ENCODE measurements at places on chromosomes 7 and 10.
A peak's percentile ranks its signal among the peaks of the same experiment; 100 is the strongest.

DNA sequence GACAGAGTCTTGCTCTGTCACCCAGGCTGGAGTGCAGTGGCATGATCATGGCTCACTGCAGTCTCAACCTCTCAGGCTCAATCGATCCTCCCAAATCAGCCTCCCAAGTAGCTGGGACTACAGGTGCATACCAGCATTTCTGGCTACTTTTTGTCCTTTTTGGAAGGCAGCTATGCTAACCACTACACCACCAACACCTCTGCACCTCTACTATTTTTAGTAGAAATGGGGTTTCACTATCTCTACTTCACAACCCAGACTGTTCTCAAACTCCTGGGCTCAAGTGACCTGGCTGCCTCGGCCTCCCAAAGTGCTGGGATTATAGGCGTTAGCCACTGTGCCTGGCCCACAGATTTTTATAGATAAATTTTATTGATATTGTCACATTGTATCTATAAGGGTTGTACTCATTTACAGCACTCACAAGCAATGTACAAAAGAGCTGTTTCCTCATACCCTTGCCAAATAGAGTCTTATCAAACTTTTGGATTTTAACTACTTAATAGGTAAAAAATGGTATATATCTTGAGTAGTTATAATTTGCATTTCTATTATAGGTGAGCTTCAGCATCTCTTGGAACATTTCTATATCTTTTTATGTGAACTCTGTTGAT, 23.7 kb downstream of the PRR15 start:
- DNase-seq = no peak

DNA sequence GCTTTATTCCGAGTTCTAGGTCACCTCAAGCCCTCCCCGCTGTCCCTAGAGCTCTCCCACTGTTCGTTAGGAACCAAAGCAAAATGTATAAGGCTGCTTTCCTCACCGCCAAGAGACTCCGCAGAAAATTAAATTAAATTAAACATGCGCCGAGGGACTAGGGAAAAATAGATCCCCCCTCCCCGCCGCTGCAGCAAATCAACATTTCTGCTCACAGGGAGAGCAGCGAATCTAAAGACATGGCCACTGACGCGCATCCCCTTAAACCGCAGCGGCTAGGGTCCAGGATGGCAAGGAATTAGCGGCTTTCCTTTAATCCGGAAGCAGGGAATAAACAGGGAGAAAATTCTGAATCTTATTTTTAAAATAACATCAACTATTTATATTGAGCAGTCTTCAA, 7.6 kb downstream of the SP8 start:
- DNase-seq = no peak

DNA sequence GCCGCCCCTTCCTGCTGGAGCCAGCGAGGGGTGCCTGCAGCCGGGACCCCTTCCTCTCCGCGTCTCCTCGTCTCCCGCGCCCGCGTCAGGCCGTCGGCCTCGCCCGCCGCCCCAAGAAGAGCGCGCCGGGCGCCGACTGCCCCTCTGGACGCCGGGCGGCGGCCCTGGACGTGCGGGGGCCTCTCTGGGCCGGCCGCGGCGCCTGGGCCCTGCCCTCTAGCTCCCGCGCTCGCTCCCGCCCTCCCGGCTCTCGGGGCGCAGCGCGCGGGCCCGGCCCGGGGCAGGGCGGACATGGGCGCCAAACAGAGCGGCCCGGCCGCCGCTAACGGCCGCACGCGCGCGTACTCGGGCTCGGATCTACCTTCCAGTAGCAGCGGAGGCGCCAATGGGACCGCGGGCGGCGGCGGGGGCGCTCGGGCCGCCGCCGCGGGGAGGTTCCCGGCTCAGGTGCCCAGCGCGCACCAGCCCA, 704 bp downstream of the ZNRF2 start:
- DNase-seq = no peak

DNA sequence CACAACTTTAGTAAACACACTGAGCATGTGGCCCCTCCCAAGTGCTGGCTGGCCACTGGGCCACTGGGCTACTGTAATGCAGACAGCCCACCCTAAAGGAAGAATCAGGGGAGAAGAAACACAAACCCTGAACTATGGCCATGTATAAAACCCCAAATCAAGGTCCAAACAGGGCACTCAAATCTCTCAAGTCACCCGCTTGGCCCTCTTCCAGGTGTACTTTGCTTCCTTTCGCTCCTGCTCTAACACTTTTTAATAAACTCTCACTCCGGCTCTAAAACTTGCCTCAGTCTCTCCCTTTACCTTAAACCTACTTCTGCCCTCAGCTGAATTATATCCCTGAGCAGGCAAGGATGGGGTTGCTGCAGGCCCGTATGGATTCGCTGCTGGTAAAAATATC, 72.6 kb downstream of the TPK1 start:
- no peak for DNase-seq

GRCh38 chr10:60041489-60042133, 135.3 kb upstream of the CCDC6 start:
- no peak for DNase-seq

DNA sequence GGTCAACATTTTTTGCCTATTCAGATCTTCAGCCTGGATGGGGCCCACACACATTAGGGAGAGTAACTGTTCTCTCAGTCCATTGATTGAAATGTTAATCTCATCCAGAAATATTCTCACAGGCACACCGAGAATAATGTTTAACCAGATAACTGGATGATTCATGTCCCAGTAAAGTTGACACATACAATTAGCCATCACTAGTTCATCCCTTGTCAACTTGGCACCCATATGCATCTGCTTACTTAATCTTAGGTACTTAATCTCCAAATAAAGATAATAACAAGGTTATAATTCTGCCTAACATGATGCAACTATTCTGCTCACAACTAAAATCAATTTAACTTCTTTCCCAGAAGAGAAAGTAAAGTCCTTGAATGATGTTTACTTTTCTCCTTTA, 502.6 kb downstream of the ADRA2A start:
- no peak for DNase-seq

DNA sequence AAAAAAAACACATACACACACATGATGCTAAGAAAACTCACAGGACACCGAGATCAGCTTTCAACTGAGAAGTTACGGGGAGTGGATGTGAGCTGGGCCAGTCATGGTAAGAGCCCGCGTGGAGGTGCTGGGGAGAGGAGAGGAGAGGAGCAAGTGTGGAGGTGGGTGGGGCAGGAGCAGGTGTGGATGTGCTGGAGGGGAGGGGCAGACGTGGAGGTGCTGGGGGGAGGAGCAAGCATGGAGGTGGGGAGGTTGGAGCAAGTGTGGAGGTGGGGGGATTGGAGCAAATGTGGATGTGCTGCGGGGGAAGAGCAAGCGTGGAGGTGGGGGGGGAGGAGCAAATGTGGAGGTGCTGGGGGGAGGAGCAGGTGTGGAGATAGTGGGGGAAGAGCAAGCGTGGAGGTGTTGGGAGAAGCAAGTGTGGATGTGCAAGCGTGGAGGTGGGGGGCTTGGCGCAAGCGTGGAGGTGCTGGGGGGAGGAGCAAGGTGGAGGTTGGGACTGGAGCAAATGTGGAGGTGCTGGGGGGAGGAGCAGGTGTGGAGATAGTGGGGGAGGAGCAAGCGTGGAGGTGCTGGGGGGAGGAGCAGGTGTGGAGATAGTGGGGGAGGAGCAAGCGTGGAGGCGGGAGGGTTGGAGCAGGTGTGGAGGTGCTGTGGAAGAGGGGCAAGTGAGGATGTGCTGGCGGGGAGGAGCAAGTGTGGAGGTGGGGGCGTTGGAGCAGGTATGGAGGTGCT, 24.5 kb upstream of the NCAPG2 start:
- DNase-seq = no peak

GRCh38 chr7:129367700-129368388, 66.4 kb upstream of the STRIP2 start:
- DNase-seq = peak; percentile 17

DNA sequence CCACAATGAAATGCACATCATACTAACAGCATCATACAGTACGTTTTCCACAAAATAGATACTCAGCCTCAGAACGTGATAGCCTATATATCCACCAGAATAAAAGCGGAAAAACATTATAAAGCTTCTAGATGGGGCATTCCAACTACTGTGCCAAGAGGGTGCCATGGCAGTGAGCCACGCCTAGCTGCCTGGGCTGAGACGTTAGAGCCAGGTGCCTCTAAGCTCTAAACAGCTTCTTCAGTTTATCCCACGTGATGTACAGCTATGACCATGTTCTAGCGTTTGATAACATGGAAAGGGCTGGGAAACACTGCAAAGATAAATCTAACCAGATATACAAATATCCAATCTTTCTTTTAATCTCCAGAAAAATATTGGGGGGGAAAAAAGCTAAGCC, 17.8 kb downstream of the USP6NL start:
- DNase-seq = no peak

DNA sequence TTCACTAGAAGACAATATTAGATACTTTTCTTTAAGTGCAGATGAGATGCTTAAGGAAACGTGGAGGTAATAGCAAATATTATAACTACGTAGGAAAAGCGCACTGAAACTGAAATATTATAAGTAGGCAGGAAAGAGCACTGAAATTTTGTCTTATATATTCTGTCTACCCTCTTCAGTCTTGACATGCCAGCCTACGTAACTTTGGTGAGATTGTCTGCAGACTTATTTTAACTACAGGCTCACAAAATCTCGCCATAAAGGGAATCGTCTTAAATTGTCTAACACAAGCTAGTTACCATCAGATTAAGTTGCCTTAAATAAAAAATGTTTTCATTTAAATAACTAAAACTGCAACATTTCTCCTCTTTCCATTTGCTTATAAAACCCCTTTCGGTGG, 280.1 kb upstream of the PTER start:
- no peak for DNase-seq

DNA sequence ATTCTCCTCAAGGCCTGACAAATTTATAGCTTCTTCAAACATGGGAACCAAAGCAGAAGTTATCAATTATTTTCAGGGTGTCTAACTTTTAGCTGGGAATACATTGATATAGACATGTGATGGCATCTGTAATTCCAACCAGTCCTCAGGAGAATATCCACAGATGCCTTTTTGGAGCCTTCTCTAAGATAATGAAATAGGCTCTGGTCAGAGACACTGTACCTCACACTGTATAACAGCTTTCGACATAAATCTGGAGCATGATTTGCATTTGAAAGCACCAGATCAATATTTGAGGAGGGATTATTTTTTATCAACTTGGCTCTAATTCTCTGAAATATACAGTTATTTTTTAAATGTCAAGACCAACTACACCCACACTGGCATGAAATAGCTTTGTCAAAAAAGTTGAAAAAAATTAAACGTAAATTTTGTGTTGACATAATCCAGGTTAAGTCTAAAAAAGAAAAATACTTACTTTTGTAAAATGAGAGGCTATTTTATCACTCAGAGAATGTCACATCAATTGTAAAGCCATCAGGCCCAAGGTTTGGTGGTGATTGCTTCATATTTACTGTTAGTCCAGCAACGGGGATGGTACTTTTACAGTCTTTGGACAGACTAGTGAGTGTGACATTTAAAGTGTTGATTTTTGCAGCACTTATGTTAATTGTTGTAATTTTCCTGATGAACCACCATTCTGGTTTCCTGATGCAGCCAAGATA, 177.0 kb upstream of the SP8 start:
- DNase-seq = no peak

DNA sequence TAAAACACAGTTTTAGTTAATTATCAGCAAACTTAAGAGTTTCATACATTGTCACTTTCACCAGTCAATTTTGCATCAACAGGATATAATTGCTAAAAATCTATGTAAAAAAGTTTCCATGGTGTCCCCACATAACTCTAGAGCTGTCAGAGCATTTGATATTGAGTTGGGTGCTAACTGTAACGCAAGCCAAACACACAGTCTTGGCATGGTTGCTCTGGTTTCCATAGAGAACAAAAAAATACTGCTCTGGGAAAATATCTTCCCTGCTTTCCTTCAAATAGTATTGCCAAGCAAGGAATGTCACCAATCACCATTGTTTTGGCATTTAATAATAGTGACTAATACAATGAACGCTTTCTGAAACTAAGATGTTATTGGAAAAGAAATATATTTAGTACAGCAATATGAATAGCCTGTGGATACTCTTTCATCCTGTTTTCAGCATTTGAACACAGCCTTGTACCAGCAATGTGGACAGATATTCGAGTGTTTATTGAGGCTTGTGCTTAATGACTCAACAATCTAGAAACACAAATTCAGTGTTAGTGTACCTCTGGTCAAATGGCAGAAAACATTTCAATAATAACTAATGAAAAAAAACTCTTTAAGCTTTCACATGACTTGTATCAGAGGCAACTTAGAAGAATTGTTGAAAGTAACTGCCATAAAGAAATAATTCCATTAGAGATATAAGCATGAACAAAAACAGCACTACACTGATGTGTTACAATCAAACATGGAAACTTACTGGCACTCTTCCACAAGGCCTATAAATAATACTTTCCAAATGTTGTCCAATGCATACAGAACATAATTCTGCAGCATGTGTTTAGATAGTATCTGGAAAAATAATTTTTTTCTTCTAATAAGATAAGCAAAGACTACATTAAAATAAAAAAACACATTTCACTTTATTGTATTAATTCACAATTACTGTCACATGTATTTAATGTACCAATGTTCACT, 1469.5 kb upstream of the CELF2 start:
- no peak for DNase-seq

GRCh38 chr10:123379156-123379555, 225.0 kb downstream of the BUB3 start:
- DNase-seq = no peak

DNA sequence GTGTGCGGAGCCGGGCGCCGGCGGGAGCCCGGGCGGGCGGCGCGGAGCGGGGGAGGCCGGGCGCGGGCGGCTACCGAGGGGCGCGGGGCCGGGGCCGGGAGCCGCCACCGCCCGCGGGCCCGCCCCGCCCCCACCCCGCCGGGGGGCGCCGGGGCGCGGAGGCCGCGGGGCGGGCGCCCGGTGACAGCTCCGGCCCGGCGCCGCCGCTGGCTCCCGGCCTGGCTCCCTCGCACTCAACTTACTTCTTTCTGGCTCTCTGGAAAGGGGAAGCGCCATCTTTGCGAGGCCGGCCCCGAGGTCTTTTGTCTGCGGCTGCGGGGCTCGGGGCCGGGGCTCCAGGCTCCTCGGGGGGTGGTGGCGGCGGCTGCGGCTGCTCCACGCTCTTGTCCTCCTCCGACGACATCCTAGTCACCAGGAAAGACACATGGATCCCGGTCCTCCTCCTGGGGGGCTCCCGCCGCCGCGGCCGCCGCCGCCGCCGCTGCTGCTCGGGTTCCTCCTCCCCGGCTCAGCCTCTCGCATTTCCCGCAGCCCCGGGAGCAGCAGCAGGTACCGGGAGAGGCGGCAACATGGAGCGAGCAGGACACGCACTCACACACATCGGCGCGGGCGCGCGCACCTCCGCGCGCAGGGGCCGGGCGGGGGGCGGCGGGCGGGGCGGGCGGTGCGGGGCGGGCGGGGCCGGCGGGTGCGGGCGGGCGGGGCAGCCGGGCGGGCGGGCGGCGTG, at the start of gene KMT2C:
TSS of gene KMT2C (minus strand) at position 620 of the 727 bp plus-strand sequence. CDS start at position 403, 217 bp downstream.
- peak; percentile 39 for DNase-seq
